Osteocyte (in vitro differentiated cells): ENCODE measurements at places on chromosomes 3 and 15. TPM values are rescaled to one million over a fixed set of nuclear protein-coding genes. Genes with fewer than 3 reads are reported as not detected.

GRCh38 chr3:194474675-194475074 lies 12.1 kb downstream of the ATP13A3 start:
- peaks cover 8% of the 10 kb centered on the region for H3K4me1 ChIP-seq
- H3K27ac ChIP-seq: no peak overlapping the region
- no peaks in the 10 kb centered on the region for H3K36me3 ChIP-seq
- DNase-seq: no peak
- H3K4me3 ChIP-seq: no peak overlapping the region
- H3K27me3 ChIP-seq: no peaks in the 10 kb centered on the region

GRCh38 chr15:37081983-37082382 lies 18.4 kb downstream of the MEIS2 start:
- H3K27me3 ChIP-seq: no peaks in the 10 kb centered on the region
- H3K4me1 ChIP-seq: peaks cover 53% of the 10 kb centered on the region
- H3K4me3 ChIP-seq: no peak overlapping the region
- H3K27ac ChIP-seq: peak overlapping the region; percentile 32
- DNase-seq: no peak

The OR5AC2 gene
- total RNA-seq: not detected in 2 replicates

GRCh38 chr3:188390343-188390718 lies 236.4 kb downstream of the LPP start:
- peaks cover 45% of the 10 kb centered on the region for H3K4me1 ChIP-seq
- DNase-seq: no peak
- no peak overlapping the region for H3K4me3 ChIP-seq
- H3K27ac ChIP-seq: peak overlapping the region; percentile 73

DNA sequence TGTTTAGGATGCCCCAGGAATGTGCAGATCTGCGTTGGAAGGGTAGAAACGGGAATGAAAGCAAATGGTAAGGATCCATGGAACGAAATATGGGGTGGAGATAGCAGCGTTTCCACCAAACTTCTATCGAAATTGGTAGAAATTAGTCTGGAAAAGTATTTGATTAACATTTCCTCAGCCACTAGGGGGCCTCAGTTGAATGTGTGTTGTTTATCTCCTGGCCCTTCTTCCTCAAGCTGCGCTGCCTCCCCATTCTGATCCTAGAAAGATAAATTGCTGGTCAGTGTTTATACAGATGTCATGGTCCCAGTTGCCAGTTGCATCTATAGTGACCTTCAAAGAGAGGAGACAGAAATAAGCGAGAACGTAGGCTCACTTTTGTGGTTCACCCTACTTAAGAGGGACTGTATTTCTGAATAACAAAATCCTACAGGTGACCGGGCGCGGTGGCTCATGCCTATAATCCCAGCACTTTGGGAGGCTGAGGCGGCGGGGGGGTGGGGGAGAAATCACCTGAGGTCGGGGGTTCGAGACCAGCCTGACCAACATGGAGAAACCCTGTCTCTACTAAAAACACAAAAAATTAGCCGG lies 457.1 kb downstream of the SQOR start:
- DNase-seq: no peak
- H3K27ac ChIP-seq: no peak overlapping the region
- no peaks in the 10 kb centered on the region for H3K27me3 ChIP-seq

The STRIT1 gene
- not detected in 2 replicates for total RNA-seq

The DISP2 gene
- 1.4 and 1.5 TPM in 2 replicates for total RNA-seq

The CHRM5 gene
- not detected in 2 replicates for total RNA-seq

DNA sequence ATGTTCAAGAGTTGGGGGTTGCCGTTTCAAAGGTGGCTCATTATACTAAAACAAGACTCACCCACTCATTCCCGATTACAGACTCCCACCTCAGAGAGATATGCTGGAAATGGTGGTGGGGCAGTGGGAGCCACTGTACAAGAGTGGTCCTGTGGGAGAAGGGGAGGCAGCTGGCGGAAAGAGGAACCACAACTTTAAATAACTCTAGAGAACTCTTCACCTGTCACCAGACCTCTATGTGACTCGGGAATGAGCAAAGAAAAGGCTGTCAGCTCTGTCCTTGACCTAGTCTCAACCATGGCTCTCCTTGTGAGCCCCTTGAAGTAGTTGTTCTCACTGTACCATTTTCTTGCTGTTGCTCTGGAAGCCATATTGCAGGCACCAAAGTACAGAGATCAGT lies 293.8 kb downstream of the CHST2 start:
- no peaks in the 10 kb centered on the region for H3K27me3 ChIP-seq
- no peak for DNase-seq
- no peak overlapping the region for H3K27ac ChIP-seq
- H3K36me3 ChIP-seq: no peaks in the 10 kb centered on the region

The SLC15A2 gene
- total RNA-seq: 0.40 and 0.50 TPM in 2 replicates

The HYPK gene
- total RNA-seq: 13.7 and 14.0 TPM in 2 replicates

DNA sequence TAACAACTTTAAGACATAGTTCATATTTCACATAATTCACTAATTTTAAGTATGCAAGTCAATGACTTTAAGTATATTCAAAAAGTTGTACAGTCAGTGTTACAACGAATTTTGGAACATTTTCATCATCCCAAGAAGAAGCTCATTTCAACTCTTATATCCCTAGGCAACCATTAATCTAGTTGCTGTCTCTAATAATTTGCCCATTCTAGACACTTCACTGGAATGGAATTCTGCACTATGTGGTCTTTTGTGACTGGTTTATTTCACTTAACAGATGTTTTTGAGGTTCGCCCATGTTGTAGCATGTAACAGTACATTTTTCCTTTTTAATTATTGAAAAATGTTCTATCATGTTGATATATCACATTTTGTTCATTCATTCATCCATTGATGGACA lies 104.2 kb upstream of the SPRED1 start:
- peaks cover 10% of the 10 kb centered on the region for H3K36me3 ChIP-seq
- DNase-seq: no peak
- no peak overlapping the region for H3K4me3 ChIP-seq
- no peaks in the 10 kb centered on the region for H3K27me3 ChIP-seq

The GOLGA6A gene
- total RNA-seq: 0.21 TPM in 1 of 2 replicates, not detected in the other

DNA sequence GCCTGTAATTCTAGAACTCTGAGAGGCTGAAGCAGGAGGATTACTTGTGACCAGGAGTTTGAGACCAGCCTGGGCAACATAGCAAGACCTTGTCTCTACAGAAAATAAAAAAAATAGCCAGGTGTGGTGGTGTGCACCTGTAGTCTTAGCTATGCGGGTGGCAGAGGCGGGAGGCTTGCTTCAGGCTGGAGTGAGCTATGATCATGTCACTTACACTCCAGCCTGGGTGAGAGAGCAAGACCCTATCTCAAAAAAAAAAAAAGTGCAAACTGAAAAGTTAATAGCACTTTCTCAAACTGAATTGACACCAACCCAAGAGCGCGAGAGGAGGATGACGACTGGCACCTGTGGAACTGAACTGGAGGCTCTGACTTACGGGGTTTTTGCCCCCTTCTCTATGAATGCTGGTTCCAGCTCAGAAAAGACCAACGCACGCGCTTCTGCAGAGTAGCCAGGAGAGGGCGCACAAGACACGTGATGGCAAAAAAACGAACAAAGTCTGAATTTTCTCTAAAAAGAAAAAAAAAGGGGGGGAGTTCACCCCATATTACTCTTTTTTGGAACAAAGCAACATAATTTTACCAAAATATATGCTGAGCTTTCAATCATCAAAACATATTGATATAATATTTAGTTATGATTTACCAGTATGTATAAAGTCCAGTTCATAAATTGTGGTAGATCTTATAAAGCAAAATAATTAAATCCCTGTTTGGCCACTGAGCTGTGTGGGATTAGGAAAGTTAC lies 23.7 kb downstream of the CFAP92 start:
- no peaks in the 10 kb centered on the region for H3K36me3 ChIP-seq
- H3K4me3 ChIP-seq: no peak overlapping the region
- no peaks in the 10 kb centered on the region for H3K4me1 ChIP-seq
- peaks cover 34% of the 10 kb centered on the region for H3K27me3 ChIP-seq
- H3K27ac ChIP-seq: no peak overlapping the region

The TRAT1 gene
- total RNA-seq: not detected in 2 replicates

The GOLGA6L10 gene
- total RNA-seq: 1.6 and 2.9 TPM in 2 replicates

DNA sequence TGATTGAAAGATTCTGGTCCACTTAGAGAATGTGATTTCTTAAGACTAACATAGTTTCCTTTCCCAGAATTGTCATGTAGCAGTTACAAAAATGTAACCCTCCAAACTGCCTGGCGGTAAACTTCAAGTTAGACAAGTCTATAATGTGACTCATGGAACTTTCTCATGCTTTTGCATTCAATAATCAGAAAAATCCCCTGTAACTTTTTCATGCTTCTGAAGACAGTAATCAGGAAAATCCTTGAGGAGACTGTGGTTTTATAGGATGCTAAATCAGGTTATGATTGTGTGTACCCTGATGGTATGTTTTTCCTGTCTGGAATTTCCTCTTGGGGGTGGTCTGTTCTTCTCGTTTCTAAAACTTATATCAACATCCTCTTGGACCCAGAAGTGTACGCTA lies 74.0 kb upstream of the RARB start:
- peak overlapping the region; percentile 33 for H3K4me3 ChIP-seq
- no peaks in the 10 kb centered on the region for H3K27me3 ChIP-seq
- peaks cover 2% of the 10 kb centered on the region for H3K36me3 ChIP-seq

- H3K4me1 ChIP-seq: peaks cover 5% of the 10 kb centered on the region
- H3K27ac ChIP-seq: no peak overlapping the region
- no peaks in the 10 kb centered on the region for H3K27me3 ChIP-seq
Measured at GRCh38 chr15:27575521-27575920, 523.6 kb downstream of the OCA2 start.

DNA sequence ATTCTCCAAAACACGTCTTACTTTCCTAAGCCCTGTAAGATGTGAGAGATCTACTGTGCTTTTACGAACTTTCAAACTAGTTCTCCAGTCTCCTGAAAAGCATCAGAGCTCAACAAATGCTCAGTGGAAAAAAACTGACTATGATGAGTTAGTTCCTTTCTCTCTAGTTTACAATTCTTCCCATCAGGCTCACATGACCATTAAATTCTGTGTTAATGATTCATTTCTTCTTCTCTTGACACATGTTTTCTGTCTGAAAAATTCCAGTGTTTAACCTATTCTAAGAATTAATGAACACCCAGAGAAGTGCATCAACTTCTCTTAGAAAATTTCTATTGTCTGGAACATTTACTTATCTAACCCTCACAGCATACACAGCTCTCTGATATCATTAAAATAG lies 844.3 kb downstream of the SI start:
- H3K27ac ChIP-seq: no peak overlapping the region
- DNase-seq: no peak
- no peaks in the 10 kb centered on the region for H3K27me3 ChIP-seq

DNA sequence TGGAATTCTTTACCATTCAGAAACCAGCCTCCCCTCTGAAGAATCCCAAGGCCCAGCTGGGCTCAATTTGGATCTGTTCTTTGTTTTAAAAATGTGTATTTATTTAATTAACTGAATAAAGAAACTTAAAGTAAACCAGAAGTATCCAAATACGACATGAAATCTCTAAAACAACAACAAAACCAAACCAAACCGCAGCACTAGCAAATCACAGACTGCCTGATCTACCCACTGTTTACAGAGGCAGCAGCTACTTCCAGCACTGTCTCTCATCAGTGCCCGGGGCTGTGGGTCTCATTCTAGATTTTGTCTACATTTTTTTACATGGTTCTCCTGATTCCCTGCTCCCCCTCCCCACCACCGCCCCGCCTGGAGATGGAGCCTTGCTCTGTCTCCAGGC lies 2.3 kb downstream of the FLNB start:
- no peaks in the 10 kb centered on the region for H3K36me3 ChIP-seq
- no peaks in the 10 kb centered on the region for H3K27me3 ChIP-seq

DNA sequence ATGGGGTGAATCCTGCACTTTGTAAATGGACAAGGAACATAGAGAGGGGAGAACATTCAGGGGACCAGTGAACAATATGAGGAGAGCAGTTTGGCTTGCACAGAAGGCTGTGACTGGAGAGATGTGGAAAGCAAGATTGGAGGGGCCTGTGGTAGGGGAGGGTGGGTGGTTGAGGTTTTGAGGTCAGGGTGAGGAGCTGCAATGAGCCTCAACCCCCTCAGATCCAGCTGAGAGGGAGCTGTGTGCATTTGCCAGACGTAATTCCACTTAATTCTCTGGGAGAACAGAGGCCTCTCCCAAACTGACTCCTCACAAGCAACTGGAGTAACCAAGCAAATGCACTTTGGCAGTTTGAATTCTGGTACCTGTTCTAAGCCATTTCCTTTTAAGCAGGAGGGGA lies 253.1 kb upstream of the TRIM42 start:
- peak overlapping the region; percentile 73 for H3K27ac ChIP-seq
- DNase-seq: no peak
- no peak overlapping the region for H3K4me3 ChIP-seq

DNA sequence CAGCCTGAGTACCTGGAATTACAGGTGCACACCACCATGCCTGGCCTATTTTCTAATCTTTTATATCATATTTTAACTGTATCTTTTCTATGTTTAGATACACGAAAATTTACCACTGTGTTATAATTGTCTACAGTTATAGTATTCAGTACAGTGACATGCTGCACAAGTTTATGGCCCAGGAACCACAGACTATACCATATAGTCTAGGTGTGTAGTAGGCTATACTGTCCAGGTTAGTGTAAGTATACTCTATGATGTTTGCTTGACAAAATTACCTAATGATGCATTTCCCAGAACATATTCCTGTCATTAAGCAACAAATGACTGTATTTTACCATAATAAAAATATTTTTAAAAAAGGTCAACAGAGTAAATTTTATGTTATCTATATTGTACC lies 5.5 kb downstream of the LRRFIP2 start:
- H3K4me3 ChIP-seq: no peak overlapping the region
- H3K27ac ChIP-seq: no peak overlapping the region
- DNase-seq: no peak
- H3K36me3 ChIP-seq: peaks cover 22% of the 10 kb centered on the region
- H3K4me1 ChIP-seq: peaks cover 20% of the 10 kb centered on the region
- H3K27me3 ChIP-seq: no peaks in the 10 kb centered on the region

The BSN gene
- total RNA-seq: 0.64 and 0.81 TPM in 2 replicates

DNA sequence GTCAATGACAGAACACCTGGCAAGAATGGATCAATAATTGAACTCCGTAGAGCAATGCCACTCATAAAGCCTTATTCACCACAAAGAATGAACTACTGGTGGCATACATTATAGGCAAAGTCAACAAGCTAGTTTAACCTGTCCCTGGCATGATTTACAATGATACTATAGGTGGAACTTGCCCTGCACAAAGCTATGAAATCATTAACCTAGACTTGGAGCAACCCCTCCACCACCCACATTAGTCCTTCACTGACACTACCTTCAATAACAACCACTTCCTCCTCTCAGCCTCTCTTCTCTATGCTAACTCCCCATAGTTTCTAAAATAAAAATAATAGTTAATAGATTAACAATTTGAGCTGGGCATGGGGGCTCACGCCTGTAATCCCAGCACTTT lies 54.4 kb downstream of the ACAP2 start:
- peaks cover 11% of the 10 kb centered on the region for H3K4me1 ChIP-seq
- no peak overlapping the region for H3K4me3 ChIP-seq
- DNase-seq: no peak
- no peaks in the 10 kb centered on the region for H3K27me3 ChIP-seq
- no peak overlapping the region for H3K27ac ChIP-seq

The CCR4 gene
- total RNA-seq: not detected in 2 replicates

DNA sequence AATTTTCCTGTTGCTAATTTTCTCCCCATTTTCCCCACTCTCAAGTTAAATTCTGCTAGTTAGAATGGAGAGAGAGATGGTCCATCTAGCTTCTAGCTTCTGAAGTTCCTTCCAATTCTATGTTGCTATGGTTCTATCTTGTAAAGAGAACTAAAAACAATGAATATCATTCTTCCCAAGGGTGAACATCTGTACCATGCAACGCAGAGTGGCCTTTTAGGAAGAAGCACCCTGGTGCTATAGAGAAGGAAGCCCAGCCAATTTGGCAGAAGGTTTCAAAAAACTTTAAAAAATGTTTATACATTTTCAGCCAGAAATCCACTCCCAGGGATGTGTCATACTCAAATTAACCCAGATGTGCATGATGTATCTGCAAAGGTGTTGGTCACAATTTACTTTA lies 149.1 kb downstream of the SEMA6D start:
- DNase-seq: no peak
- H3K27me3 ChIP-seq: peaks cover 4% of the 10 kb centered on the region
- H3K4me3 ChIP-seq: no peak overlapping the region
- H3K4me1 ChIP-seq: peaks cover 25% of the 10 kb centered on the region
- no peak overlapping the region for H3K27ac ChIP-seq
